Stimulated activated CD8-positive, alpha-beta memory T cell treated with anti-CD3 and anti-CD28 coated beads, Interleukin-4, amount 100 ng/mL, for 1 hour (primary cell): ENCODE measurements at places on chromosomes 6 and 20.

DNA sequence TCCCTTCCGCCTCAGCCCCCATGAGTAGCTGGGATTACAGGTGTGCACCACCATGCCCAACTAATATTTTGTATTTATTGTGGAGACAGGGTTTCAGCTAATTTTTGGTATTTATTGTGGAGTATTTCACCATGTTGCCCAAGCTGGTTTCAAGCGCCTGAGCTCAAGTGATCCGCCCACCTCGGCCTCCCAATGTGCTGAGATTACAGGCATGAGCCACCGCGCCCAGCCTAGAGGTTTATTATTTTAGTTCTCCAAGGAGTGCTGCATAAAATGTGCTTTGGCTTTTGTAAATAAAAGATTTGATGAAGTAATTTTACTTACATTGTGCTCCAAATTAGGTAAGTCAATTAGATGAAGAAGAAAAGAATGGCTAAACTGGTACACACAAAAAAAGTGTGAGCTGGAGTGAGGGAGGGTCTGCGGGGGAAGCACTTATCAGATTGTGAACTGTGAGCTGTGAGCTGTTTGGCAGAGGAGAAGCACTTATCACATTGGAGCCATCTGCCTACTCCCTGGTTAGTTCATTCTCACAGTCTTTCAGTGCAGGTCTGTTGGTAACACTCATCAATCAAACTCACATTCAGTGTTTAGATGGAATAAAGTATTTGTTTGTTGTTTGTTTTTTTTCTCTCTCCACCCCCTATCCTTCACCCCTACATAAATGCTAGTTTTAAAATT lies 398.0 kb downstream of the EPHA7 start:
- no peak for DNase-seq

GRCh38 chr6:35018746-35019145 lies 122.4 kb downstream of the TCP11 start:
- DNase-seq: no peak

DNA sequence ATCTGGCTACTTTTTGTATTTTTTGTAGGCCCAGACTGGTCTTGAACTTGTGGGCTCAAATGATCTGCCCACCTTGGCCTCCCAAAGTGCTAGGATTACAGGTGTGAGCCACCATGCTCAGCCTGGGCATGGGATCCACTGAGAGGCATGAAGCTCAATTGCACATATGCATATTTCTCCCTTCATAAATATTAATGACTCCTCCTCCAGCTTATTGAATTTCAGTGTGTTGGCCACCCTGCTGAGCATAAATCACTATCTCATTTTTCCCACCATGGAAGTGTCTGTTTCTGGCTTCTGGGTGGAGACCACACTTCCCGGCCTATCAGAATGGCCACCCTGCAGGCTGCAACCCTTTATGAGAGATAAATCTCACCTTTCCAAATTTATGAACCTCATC lies 53.6 kb upstream of the KIF16B start:
- DNase-seq: no peak

DNA sequence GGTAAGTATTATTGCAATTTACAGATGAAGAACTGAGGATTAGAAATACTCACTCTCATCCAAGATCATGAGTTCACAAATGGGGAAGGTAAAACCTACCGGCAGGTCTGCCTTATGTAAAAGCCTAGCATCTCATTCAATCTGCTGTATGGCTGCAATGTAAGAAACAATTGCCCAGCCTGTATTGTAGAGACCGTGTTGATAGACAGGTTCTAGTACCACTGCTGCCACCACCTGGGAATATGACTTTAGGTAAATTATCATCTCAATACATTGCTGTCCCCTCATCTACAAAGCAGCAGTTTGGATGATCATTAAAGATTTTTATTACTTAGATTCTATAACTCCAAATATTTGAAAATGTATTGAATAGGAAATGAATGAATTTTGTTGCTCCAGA lies 23.3 kb upstream of the ARHGAP18 start:
- DNase-seq: no peak

DNA sequence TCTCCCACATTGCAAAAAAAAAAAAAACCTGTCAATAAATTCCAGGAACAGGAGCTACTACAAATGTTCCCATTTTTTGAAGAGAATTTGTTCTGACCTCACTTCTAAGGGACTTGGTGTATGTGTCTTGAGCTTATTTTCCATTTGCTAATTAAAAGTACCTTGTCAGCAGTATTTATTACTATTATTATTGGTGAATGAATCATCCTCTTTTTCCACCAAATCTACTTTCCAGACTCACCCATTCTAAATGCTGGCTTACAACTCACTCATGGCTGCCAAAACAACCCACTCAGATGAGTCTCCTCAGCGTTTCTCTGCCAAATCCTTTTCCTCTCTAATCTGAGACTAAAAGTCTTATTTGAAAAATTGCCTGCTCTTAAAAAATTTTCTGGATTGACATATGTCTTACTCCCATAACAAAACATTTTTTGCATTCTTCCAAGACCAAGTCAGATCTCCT lies 33.2 kb upstream of the TASP1 start:
- no peak for DNase-seq

DNA sequence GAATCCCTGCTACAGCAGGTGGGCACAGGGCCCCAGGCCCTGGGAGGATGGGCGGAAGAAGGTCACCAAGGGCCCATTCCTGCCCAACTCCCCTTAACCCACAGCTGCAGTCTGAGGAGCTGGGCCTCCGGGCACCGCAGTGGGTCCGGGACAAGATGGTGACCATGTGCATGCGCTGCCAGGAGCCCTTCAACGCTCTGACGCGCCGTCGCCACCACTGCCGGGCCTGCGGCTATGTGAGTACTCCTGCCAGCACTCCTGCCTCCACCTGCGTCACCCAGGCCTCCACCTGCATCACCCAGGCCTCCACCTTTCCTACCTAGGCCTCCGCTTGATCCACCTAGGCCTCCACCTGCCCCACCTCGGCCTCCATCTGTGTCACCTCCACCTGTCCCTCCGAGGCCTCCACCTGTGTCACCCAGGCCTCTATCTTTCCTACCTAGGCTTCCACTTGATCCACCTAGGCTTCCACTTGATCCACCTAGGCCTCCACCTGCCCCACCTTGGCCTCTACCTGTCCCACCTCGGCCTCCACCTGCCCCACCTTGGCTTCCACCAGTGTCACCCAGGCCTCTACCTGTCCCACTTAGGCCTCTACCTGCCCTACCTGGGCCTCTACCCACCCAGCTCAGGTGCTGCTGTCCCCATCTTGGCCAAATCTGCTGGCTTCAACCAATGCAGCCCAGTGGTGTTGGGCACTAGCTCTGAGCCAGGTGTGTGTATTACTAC lies 16.8 kb downstream of the FGD2 start:
- no peak for DNase-seq

DNA sequence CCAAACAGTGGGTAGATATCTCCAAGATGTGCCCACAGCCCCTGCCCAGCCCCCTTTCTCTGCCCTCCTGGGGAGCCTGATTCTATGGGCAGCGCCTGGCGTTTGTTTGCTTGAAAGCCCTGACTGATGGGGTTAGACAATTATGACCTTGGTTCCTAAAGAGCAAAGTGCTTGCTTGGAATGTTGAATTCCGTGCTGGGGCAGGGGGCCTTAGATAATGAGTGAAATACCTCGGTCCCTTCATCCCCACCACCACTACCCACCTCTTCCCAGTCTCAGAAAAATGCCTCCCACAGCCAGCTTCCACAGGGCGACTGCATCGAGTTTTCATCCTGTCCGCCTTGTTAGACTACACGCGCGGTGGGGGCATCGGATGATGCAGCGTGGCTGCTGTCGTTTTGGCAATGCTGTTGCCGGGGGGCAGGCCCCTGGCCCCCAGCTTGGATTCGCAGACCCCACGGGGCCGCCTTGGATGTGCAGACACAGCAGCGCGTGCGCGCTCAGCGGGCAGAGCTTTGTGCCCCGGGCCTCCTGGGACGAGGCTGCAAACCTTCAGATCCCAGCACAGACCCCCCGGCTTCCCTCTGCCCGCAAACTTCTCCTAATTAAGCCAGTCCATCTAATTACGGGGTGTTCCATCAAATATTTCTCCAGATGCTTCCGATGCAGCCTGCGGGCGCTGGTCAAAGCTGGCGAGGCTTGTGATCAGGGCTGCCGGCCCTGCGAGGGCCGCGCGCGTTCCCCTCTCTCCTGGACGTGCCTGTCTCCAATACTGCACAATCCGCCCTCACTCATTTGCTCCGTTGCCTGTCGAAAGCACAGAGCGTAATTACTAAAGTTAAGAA lies 86.1 kb downstream of the LINC00237 start:
- no peak for DNase-seq

DNA sequence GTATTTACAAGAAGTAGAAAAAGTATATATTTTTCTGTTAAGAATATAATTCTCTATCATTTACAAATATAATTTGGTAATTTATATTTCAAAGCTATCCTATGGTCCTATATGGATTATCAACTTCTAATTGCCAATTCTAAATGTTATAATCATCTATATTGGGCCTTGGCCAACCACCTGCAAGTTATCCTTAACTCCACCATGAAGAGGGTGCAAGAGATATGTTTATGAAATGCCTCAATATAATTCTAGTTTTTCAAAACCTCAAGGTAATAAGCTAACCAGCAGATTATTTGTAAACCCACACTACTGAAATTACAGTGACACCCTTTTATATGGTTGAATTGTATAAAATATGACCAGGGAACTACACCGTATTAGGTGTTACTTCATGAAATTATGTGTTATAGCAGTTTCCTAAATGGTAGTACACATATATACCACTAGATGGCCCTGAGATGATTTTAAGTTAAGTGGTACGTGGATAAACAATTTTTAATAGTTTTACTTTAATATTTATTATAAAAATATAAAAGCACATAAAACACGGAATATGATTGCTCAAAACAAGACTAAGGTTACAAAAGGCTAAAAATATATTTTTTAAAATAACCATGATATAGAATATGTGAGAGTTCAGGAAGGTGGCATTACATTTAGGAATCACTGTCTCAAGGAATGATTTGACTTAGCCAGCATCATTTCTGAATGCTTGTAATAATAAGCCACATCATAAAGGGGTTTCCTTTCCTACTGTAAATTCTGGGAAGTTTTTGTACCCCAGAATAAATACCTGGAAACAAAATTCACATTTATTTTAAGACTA lies 9.8 kb upstream of the PNISR start:
- no peak for DNase-seq

- DNase-seq: no peak
Observed at GRCh38 chr6:119610265-119610664, 260.7 kb upstream of the MAN1A1 start.

DNA sequence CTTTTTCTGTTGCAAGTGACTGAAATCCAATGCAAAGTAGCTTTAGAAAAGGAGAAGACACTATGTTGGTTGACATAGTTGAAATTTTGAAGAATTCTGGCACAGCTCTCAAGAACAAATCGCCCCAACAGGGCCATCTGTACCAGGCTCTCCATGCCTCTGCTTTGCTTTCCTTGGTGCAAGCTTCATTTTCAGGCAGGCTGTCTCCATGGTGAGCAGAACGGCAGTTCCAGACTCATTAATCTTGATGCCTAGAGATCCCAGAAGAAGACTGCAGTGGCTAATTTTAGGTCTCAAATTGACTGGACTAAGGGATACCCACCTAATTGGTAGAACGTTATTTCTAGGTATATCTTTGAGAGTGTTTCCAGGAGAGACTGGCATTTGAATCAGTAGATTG lies 950.7 kb upstream of the FLRT3 start:
- DNase-seq: no peak

GRCh38 chr6:92945799-92946198 lies 473.6 kb downstream of the EPHA7 start:
- DNase-seq: no peak

DNA sequence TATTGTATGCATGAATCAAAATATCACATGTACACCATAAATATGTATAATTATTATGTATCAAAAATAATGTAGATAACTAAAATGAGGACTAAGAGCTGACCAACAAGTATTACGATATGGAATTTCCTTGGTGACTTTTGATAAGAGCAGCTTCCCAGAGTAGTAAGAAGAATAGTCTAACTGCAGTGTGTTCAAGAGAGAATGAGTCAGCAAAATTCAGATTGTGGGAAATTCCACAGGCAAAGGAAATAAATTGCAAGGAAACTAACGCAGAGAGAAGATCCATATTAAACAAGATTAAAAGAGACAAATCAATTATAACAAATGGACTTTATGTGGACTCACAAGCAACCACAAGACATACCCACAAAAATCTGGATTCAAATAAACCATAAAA lies 26.4 kb downstream of the FRK start:
- no peak for DNase-seq

- no peak for DNase-seq
Observed at GRCh38 chr6:45078432-45078831, 249.7 kb upstream of the RUNX2 start.

DNA sequence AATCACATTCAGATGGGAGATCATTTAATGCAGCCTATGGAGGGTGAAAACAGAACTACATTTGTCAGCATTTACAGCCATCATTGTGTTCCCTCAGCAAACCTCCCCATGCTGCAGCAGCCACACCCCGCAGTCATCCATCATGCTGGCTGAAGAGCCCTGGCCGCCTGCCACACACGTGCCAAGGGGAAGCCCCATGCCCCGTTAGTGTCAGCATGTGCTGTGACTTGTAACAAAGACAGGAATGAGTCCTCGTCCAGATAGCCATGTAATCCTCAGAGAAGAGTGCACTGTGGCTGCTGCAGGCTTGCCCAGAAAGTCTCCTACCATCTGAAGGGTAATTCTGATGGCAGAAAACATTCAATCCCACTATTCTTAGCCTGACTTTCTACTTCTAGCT lies 1097.8 kb downstream of the KIF16B start:
- DNase-seq: no peak

- DNase-seq: no peak
Observed at GRCh38 chr6:57068061-57068460, 21.6 kb downstream of the KIAA1586 start.

DNA sequence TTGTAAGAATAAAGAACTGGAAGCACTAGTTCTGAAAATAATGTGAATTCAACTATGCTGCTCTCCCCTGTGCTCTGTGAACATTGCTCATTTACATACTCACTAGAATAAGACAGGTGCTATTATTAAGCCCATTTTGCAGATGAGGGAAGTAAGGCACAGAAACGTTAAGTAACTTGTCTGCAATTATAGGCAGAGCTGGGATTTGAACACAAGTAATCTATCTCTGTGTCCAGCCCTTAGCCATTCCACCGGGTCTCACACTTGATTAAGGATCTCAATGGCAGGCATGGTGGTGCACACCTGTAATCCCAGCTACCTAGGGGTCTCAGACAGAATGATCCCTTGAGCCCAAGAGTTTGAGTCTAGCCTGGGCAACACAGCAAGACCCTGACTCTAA lies 357.7 kb downstream of the CD83 start:
- no peak for DNase-seq
